Activated CD4-positive, alpha-beta T cell treated with anti-CD3 and anti-CD28 coated beads, Interleukin-2, amount 10 ng/mL, durations not matched to agents 24 days and 14 days (primary cell): ENCODE measurements at places on chromosomes 6 and 20.
A peak's percentile ranks its signal among the peaks of the same experiment; 100 is the strongest.

DNA sequence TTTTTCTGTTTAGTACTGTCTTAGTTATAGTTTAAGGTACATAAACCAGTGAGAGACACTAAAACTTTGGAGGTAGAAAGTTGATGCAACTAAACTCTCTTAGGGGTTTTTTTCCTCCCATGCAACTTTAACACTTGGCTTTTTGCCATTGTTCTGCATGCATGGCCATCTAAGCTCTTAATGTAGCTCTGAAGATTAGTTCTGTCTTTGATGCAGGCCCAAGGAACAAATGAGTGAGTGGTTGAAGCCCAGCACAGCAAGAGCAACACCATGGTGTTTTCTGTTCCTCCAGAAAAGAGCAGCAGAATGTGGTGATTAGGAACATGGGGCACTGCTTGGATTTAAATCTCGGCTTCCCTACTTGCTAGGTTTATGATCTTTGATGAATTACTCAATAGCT, 89.3 kb downstream of the L3MBTL3 start:
- no peak for DNase-seq

DNA sequence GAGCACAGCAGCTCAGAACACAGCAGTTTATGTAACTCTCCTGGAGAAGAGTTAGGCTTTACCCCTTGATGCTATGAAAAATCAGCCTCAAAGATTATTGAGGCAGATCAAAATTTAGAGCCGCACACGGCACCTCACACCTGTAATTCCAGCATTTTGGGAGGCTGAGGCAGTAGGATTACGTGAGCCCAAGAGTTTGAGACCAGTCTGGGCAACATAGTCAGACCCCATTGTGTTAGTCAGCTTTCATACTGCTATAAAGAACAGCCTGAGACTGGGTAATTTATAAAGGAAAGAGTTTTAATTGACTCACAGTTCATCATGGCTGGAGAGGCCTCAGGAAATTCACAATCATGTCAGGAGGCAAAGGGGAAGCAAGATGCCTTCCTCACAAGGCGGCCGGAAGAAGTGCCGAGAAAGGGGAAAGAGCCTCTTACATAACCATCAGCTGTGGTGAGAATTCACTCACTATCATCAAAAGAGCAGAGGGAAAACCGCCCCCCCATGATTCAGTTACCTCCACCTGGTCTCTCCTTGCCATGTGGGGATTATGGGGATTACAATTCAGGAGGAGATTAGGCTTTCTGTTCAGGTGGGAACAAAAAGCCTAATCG, 87.7 kb downstream of the SGK1 start:
- DNase-seq: no peak

GRCh38 chr20:47802975-47803374, 17.7 kb upstream of the SULF2 start:
- no peak for DNase-seq

DNA sequence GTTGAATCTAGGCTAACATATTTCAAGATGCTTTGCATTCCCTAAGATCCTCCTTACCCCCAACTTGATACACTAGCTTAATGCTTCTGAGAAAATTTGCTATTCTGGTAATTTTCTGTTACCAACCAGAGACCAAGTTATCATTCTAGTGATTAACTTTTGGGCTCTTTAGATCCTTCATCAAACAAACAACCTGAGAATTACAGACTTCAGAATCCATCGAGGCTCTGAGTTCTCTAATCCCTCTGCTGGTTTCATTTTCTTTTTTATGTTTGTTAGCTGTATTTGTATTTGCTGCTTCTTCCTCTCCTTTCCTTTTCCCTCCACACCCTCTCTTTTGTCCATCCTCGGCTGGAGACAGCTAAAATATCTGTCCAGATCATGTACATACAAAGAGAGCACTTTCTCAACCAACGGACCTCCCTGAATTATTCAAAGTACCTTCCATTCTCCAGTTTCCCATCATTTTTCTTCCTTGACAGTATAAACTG, 98.7 kb upstream of the RIPOR2 start:
- DNase-seq: peak; percentile 70

GRCh38 chr20:20816969-20817755, 104.7 kb upstream of the RALGAPA2 start:
- no peak for DNase-seq

DNA sequence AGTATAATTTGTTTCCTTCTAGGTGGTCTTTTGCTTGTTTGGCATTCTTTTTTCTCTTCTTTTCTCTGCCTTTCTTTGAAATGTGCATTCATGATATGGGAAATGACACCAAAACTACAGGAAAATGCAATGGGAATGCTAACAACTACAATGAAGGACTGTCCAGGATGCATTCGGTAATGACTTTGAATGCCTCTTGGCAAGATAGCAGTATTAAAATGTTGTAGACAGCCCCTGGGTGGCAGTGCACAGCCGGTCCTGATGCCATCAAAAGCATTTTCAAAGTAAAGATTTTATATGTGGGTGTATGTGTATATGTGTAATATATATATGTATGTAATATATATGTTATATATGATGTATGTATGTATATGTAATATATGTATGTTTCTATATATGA, 218.8 kb upstream of the MMS22L start:
- no peak for DNase-seq
